ENCODE measurements at places on chromosomes 5 and 9. TPM values are rescaled to one million over a fixed set of nuclear protein-coding genes. Genes with fewer than 3 reads are reported as not detected.

DNA sequence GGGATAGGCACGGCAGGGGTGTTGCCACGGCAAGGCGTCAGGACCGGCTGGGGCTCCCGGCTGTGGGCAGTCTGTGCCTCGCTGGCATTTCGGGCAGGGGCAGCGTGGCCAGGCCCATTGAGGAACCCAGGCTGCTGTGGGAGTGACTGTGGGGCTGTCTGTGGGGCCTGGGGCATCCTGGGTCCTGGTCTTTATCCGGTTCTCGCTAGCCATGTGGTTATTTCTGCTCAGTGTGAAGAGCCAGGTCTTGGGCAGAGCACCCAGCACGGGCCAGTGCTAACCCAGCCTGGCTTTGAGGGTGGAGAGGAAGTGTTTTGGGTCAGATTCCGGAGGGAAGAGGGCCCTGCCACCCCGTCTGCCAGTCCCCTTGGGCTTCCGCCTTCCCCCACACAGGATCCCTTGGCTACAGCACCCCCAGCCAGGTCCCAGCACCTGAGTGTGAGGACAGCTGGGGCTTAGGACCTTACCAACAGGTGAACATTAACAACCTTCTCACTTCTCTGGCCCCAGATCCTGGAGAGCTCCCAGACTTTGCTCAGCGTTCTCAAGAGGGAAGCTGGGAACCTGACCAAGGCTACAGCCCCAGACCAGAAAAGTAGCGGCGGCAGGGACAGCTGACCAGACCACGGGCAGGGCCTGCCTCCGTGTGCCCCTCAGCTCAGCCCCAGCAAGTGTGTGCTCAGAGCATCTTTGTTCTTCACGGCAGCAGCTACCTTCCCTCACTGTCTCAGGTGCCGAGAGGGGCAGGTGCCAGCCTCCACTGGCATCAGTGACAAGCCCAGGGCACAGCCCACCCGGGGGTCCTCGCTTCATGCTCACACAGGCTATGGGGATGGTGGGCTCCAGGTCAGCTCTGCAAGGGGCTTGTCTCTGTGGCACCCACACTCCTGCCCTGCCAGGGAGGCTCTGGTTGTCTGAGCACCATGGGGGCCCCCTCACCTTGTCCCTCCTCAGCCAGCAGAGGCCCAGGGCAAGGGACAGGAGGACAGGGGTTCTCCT, 1.1 kb downstream of the SSNA1 start:
- DNase-seq, result no peak

DNA sequence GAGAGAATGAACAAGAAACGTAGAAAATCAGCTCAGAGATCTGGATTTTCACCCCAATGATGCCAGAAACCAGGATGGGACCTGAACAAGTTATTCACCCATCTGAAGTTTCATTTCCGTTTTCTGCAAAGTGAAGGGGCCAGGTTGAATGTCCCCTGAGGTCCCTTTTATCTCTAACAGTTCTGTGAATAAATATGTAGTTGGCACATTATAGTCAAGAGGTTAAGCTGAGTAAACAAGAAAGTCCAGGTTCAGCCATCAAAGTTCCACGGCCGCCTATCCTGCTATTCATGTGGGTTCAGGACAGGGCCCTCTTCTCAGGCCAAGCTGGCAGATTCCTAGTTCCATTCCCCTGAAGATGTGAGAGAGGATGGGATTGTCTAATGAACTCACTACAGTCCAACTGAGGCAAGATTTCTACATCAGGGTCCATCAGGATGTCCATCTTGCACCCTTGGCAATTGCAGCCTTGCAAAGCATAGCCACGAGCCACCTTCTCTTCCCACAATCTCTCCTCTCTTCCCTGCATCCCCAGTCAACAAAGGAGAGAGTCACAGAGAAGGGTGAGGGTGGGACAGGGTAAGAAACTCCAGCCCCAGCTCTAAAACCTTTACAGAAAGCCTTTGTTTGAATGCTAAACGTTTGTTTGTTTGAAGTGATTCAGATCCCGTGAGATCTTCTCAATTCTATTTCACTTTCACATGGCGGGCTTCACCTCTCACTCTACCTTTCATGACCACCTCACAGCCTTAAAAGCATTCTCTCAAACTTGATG, 311.0 kb downstream of the SLIT3 start:
- no peak for DNase-seq

DNA sequence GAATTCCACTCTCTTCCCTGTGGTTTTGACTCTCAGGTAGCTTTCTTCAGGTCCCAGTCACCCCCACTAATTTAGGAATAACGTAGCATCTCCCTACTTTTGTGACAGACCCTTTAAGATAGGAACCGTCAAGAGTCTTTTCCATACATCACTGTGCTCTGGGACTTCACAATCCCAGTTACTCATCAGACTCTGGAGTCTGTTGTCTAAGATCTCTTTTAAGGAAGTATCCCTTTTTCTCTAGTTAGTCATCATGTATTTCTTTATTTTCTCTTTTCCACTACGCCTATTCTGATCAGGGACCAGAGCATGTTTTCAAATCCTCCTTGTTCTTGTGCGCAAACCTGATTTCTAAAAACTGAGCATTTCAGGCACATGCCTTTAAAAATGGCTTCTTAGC, 143.0 kb downstream of the GOLPH3 start:
- no peak for DNase-seq

- no peak for DNase-seq
These were observed 5.0 kb downstream of the NDUFS6 start for GRCh38 chr5:1806199-1806598.

DNA sequence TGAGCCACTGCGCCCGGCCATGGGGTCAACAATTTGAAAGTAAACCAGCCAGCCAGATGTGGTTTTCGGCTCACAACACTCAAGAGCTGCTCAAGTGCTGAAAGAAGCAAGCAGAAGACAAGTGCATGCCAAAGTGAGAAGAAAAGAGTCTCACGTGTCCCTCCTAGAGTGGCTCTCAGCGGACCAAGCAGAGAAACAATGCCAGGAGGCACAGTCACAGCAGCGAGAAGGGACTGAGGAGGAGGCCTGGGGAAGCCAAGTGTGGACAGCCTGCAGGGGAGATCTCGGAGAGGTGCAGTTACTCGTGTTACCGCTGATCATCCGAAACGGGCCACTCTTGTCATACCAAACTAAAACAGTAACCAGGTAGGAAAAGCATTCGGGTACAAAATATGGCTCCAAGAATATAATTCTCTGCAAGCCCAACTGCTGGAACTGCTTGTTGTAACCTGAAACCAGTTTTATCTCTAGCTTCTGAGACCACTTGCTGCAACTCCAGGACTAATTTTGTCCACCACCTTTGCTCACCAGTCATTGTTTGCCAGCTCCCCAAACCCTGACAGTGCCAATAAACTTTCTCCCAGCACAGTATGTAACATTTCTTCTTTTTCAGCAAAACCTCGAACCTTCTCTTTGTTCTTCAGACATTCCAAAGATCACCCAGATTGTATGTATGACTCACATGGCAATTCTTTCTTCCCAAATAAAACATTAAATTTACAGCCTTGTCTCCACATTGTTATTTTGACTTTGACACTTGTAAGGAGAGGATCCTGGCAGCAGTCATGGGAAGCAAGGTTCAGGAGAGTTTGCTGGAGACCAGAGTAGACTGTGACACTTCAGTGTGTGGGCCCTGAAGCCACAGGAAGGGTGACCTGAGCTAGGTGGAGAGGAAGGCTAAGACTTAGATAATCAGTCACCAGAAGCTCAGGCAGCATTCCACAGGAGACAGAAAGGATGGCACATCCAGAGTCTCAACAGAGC, 6.3 kb downstream of the SLC35D2 start:
- DNase-seq, result no peak

- DNase-seq, result no peak
These were observed 77.4 kb upstream of the FCN1 start for GRCh38 chr9:134994926-134995791.

DNA sequence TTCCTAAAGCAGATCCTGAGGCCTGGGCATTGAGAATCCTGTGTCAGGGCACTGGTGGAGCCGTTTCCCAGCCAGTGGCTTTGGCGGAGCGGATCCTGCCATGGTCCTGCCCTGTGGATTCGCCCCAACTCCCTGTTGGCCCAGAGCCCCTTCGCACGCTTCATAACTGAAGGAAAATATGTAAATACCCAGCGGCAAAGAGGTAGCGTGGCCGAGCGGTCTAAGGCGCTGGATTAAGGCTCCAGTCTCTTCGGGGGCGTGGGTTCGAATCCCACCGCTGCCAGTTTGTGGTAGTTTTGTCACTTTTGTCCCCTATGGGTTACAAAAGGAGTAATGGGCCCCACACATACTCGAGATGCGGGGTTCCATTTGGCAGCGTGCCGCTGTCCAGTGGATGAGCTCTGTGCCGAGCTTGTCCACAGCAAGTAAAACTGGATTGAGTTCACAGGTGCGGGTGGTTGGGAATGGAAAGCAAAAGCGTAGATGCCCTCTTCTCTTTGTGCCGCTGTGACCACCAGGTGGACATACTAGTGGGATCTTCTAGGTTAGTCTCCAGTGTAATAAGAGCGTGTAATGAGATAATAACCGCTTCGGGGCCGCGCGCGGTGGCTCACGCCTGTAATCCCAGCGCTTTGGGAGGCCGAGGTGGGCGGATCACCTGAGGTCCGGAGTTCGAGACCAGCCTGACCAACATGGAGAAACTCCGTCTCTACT, 17.3 kb downstream of the TRIM7 start:
- peak; percentile 55 for DNase-seq

DNA sequence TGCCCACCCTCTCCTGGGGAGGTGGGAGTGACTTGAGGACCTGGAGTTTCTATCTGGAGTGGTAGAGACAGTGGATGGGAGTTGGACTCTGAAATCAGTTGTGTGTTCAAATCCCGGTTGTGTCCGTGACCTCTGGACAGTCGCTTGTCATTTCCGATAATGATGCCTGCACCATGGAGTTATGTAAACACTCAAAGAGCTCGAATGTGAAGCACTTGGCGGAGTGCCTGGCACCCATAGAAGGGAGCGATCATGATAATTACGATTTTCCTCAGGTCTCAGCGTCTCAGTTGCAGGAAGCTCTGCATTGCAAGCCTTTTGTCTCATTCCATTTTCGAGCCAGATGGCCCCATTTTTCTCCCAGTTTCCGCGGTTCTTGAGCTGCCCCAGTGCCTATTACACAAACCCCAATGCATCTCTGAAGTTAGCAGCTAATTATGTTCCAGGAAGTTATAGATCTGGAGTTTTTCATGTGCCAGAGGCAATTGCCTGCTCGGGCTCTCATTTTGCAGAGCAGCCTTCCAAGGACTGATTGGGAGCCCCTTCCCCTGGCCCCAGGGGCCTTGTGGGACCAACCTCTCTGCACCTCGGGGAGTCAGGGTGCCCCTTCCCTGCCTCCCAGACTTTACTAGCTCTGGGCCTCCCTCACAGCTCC, 175.5 kb upstream of the MVB12B start:
- no peak for DNase-seq

- no peak for DNase-seq
These were observed 74.5 kb downstream of the ADAMTS2 start for GRCh38 chr5:179270581-179271427.

- no peak for DNase-seq
These were observed 2.3 kb upstream of the CD274 start for GRCh38 chr9:5448016-5448415.

- DNase-seq, result no peak
These were observed 3.1 kb upstream of the GNPDA1 start for GRCh38 chr5:142015781-142016533.

- DNase-seq, result no peak
These were observed 18.4 kb downstream of the CEL start for GRCh38 chr9:133080161-133080560.

GRCh38 chr5:74333430-74333829, 307.1 kb downstream of the ENC1 start:
- no peak for DNase-seq

DNA sequence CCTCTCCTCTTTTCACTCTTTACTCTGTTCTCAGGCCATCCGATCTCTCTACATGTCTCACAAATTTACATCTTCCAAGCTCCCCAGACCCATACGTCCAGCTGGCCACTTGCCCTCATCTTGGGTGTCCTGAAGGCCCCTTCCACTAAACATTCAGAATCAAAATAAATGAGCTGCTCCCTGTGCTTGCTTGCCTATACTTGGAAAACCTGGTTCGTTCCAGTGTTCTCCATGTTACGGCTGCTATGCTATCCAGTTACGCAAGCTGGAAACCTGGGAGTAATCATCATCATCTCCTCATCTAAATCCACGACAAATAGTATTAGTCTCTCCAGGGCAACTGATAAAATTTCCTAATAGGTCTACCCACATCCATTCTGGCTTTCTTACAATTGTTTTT, 165.0 kb upstream of the FBXL17 start:
- DNase-seq, result no peak

GRCh38 chr5:62707563-62707962, 128.9 kb downstream of the LRRC70 start:
- DNase-seq, result no peak

DNA sequence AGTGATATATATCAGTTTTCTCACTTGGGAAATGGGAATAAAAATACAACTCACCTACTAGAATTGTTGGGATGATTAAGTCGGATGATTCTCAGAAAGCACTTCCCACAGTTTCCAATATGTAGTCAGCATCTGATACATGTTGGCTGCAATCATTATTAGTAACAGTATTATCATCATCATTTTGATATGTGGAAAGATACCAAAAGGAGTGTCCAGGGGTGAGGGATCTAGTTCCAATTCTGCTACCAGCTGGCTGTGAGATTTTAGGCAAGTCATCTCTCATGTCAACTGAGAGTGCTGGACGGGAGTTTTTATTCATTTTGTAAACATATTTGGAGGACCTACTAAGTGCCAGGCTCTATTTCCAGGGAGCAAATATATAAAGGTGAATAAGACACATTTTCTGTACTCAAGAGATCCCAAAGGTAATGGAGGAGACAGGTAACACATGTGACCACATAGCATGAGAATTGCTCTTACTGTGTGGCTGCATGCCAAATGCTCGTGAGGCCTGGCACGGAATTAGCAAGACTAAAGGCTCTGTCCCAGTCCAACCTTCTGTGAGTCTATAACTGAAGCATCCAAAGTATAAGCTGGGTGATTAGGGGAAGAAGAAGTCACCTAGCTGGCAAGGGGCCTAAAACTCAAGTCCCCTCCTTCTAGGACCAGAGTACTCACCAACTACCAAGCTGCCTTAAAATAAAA, 83.0 kb downstream of the GRIA1 start:
- no peak for DNase-seq

GRCh38 chr9:98886691-98887229, 56.9 kb upstream of the COL15A1 start:
- DNase-seq, result no peak

DNA sequence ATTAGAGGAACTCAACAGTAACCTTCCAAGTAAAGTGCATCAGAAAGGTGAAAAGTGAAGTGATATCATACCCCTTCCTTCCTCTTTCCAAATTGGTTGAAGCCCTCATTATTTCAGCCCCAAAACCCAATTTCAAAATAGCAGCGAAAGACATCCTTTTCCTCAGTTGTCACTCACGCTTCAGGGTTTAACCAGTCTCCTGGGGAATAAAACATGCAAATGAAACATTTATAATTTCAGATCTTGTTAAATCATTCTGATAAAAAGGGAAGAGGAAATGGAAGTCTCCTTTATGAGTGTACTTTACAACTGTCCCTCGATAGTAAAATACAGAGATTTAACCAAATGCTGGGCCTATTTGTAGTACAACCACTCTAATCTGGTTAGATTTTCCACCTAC, 22.5 kb downstream of the TRPM6 start:
- DNase-seq, result no peak

The LURAP1L gene
- polyA plus RNA-seq, result 40.8 TPM

The MYORG gene
- polyA plus RNA-seq, result 0.19 TPM

The LRRC26 gene
- polyA plus RNA-seq, result not detected

The ITK gene
- polyA plus RNA-seq, result not detected

The IFNA21 gene
- polyA plus RNA-seq, result not detected

The PIP5K1B gene
- not detected for polyA plus RNA-seq

The C9orf153 gene
- 0.30 TPM for polyA plus RNA-seq

All from AG04450 (cell line).